ENCODE measurements at places on chromosomes 16 and 17.

DNA sequence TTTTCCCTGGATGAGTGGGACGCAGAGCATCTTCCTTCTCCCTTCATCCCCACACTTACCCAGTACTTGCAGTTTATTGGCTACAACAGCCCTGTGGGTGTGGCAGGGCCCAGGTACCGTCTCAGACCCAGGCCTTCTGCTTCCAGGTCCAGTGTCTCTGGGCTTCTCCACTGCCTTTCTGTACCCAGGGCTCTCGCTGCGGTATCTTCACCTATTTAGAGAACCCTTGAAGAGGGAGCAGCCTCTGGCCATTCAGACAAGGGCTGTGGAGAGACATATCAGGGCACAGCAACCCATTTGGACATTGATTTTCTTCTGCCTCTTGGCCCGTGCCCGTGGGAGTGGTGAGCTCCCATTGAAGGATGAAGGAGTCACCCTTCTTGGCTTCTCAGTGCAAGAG, 17.3 kb downstream of the TBX4 start:
- no peak for DNase-seq

DNA sequence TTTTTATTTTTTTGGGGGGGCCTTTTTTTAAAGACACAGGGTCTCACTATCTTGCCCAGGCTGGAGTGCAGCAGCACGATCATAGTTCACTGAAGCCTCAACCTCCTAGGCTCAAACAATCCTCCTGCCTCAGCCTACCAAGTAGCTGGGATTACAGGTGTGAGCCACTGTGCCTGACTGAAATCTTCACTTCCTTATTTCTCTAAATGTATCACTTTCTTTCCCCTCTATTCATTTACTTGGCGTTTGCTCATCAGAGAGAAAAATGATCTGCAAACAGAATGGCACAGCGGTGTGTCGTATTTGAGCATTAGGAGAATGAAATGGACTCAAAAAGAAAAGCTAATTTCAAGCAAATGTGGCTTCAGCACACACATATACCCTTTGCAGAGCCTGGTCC, 44.3 kb upstream of the CDH5 start:
- no peak for DNase-seq

- DNase-seq = no peak
These were observed 35.2 kb downstream of the ADCY9 start for GRCh38 chr16:4081047-4081446.

- DNase-seq = no peak
These were observed 3.9 kb upstream of the WNT9B start for GRCh38 chr17:46847204-46848191.

- no peak for DNase-seq
These were observed 186.0 kb downstream of the TANC2 start for GRCh38 chr17:63151941-63152523.

DNA sequence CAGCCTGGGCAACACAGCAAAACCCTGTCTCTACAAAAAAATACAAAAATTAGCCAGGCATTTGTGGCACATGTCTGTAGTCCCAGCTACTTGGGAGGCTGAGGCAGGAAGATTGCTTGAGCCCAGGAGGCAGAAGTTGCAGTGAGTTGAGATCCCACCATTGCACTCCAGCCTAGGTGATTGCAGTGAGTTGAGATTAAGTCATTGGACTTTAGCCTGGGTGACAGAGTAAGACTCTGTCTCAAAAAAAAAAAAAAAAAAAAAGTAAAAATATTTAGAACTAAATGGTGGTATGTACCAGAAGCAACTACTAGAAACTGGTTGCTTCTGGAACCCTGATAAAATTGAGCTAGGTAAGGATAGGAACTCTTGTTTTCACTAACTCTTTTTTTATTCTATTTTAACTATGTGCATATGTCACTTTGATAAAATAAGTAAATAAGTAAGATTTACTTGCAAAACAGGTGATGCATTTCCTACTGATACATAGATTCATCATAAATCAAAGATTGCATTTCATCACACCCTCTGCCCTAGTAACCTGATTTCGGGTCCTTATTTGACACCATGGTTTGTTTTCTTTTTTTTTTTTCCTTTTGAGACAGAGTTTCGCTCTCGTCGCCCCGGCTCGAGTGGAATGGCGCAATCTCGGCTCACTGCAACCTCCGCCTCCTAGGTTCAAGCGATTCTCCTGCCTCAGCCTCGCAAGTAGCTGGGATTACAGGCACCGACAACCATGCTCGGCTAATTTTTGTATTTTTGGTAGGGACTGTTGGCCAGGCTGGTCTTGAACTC, 66.0 kb downstream of the USP32 start:
- no peak for DNase-seq

DNA sequence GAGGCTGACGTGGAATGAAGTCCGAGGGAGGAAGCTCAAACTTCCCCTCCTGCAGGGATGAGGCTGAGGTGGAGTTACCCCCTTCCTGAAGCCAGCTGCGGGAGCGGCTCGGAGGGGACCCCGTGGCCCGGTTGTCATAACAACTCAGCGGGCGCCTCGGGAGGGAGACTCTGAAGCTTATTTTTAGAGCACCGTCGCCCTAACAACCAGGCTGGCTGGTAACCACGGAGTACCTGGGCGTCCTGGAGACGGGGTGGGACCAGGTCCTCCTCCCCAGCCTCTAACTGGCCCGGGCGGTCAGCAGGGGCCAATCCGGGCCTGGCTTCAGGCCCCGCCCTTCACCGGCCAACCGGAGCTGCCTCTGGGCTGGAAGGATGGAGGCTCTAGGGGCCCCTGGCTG, 27.7 kb downstream of the NECAB2 start:
- DNase-seq = no peak

DNA sequence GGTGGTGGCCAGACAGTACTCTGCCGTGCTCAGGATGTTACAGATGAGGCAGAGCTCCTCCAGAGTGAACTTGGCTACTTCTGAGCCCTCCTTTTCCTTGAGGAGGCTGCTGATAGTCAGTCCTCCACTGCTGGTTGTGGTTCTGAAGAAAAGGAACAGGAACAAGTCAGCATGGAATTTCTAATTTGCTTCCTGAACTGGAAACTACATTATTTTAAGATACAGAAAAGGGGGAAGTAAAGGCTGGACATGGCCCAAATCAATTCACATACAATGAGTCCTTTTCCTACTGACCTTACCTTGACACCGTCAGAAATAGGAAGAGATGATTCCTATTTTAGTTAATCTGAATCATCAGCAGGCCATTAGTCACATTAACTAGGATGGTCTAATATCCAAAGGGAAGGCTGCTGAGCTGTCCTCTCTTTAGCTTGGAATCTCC, 154.2 kb downstream of the VPS53 start:
- no peak for DNase-seq

DNA sequence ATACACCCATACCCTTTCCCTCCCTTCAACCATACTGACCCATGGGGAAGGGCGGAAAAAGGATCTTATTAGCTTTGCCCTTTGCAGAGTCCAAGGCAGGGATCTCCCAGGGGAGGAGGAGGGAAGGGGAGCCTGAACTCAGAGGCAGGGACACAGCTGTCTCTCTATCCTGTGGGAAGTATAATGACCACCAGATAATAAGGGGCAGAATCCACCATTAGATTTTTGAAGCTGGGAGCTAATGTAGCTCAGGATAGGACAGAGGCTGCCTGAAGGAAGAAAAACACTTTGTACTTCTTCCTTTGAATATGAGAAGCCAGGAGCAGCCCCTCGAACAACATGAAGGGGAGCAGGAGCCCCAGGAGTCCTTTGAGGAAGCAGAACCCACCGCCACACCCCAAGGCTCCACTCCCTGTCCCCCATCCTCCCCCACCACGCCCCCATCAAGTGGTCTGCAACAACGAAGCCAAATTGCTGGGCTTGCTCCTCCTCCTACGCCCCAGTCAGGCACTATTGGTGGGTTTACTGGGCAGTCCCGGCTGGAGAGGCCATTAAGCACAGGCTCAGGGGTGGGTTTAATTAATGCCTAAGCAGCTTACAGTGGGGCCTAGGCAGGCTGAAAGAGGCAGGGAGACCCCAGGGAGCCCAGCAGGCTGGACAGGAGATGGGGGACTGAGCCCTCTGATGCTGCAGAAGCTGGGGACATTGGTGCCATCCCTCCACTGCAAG, 5.3 kb downstream of the MPP2 start:
- no peak for DNase-seq

DNA sequence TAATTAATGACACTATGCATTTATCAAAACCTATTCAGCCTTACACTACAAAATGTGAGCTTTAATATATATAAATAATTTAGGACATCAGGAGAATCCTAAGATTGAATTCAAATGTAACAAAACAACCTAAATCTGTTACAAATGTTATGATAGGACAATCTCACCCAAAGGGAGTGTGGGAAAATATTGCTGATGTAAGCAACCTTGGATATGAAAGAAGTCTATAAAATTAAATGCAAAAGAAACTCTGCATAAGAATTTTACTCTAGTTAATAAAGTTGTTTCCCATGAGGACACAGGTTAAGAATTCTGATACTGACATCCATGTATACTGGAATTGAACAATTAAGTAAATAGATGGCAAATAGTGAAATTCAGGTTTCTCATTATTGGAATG, 424.5 kb upstream of the MON1B start:
- DNase-seq = no peak

DNA sequence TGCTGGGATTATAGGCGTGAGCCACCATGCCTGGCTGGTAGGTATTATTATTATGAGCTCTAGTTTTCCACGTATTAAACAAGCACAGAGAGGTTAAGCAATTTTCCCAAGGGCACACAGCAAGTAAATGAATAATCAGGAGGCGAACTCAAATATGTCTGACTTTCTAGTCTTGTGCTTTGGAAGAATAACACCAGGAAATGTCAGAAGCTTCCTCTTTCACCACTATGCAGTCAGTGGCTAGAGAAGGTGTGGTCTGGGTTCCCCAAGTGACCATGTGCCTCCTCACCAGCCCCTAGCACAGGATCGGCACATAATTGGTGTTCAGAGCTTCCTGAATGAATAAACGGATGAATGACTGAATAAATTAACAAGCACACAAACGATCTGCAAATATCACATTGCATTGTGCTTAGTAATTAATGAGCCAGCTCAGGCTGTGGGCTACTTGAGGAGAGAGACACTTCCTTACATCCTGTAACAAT, 21.6 kb upstream of the SCNN1B start:
- DNase-seq = no peak

GRCh38 chr17:72164158-72164739, 43.4 kb downstream of the SOX9 start:
- no peak for DNase-seq

GRCh38 chr16:83098536-83098935, 471.8 kb downstream of the CDH13 start:
- no peak for DNase-seq

DNA sequence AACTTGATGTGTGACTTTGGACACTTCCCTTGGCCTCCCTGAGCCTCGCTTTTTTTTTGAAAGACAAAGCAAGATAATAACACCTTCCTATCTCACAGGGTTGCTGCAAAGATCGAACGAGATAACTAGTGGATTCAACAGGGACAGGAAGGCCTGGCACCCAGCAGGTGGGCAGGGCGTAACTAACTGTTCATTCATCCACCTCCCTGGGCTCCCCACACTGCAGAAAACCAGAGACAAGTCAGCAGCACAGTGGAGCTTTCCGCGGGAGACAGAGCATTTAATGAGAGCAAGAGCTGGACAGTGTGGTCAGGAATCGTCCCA, 28.7 kb downstream of the SLC13A5 start:
- DNase-seq = no peak

- DNase-seq = no peak
These were observed 5.7 kb downstream of the MATCAP1 start for GRCh38 chr16:67177743-67178699.

DNA sequence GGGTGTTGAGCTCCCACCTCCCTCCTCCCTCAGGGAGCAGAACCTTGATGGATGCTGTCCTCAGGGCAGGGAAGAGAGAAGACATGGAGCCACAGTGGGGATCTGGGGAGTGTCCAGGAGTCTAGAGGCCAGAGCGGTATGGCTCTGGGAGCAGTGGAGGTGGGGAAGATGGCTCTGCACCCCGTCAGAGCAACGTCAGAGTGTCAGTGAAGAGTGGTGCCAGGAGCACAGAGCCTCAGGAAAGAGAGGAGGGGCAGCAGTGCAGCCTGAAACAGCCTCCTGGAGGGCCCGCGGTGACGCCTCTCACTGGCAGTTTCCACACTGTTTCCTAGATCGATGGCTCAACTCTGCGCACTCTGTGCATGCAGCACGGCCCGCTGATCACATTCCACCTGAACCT, 23.2 kb upstream of the SLC5A11 start:
- no peak for DNase-seq

GRCh38 chr16:30353438-30354129, 1.5 kb downstream of the CD2BP2 start:
- DNase-seq = no peak

- DNase-seq = no peak
These were observed 128.4 kb downstream of the PRKCB start for GRCh38 chr16:23964136-23964535.

- no peak for DNase-seq
These were observed 7.3 kb downstream of the ST6GALNAC2 start for GRCh38 chr17:76578376-76578775.

GRCh38 chr17:33709881-33710280, 416.8 kb upstream of the ASIC2 start:
- no peak for DNase-seq

DNA sequence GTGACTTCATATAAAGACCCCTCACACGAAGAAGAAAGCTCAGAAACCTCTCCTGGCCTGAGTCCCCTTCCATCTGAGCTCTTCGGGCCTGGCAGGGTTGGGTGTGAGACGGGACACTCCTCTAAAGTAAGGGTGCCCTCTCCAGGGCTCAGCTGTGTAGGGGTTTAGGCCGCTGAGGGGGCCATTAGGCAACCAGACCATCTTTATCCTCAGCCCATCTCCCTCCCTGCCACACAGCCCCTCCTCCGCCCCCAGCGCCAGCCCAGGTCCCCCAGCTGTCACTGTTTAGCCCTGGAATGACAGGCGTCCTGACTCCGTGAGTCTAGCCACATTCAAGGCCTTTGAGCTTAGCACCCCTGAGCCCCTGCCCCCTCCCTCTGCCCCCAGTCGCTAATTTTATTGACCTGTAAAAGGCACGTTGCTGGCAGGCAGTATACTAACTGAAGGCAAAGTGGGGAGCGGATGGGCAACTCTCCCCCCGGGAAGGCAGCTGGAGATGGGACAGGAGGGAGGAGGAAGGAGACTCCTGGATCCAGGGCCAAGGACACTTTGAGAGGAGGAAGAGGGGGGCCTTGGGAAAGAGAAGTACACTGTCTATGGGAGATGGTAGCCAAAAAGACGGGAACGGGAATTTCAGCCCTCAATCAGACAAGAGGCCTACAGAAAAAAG, 592 bp upstream of the ZNF385C start:
- DNase-seq = no peak

DNA sequence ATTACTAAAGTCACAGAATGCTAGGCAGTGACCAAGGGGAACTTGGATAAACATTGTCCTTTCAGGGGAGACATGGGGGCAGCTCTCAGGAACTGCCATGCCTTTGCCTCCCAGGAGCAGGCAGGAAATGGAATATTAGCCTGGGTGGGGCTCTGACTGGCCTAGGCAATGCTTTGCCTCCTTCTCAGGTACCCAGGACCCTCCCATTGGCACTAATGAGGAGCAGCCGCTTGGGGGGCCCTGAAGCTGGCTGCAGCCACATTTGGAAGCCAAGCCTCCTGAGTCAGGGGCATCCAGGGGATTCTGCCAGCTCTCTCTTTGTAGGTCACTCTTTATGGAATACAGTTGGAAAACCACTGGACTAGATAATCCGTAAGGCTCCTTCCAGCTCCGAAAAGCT, 5.5 kb downstream of the CPSF4L start:
- no peak for DNase-seq

GRCh38 chr17:74679374-74679773, 33.3 kb downstream of the CD300LF start:
- no peak for DNase-seq

All from stimulated activated CD4-positive, alpha-beta T cell treated with anti-CD3 and anti-CD28 coated beads, Interleukin-12 subunit alpha, Interleukin-12 subunit beta, amount 100 ng/mL, for 24 hours (primary cell).